Activated CD4-positive, alpha-beta T cell treated with anti-CD3 and anti-CD28 coated beads, Interleukin-2, Interleukin-6, amounts not matched to agents 100 ng/mL and 50 ng/mL, durations not matched to agents 16 hours and 8 hours (primary cell): ENCODE measurements at places on chromosomes 11 and 22.
A peak's percentile ranks its signal among the peaks of the same experiment; 100 is the strongest.

DNA sequence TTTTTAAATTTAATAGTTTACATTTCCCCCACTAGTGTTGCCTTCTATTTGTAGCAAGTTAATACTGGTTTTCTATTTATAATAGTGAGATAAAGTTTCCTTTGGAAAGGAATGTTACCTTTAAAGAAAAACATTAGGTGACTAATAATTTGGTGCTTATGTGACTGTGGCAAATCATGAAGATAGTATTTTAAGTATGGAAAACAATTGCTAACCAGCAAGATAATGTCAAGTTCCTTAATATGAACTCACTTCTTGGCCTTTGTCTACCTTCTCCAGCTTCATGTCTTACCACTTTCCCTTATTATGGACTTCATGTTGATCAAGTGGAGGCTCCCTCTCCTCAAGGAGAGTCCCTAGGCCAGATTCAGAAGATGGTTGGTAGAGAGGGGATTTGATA is 27.2 kb downstream of the ARHGEF12 start:
- no peak for DNase-seq

GRCh38 chr11:107740271-107740670 is 28.4 kb upstream of the SLN start:
- DNase-seq = no peak

GRCh38 chr11:17116117-17116516 is 38.6 kb upstream of the RPS13 start:
- DNase-seq = no peak

- no peak for DNase-seq
These were observed 101.3 kb upstream of the GAL start for GRCh38 chr11:68583041-68583446.

- DNase-seq = no peak
These were observed 789 bp downstream of the MIOX start for GRCh38 chr22:50487290-50488005.

GRCh38 chr11:103609117-103610066 is 427.0 kb upstream of the DDI1 start:
- DNase-seq = no peak

DNA sequence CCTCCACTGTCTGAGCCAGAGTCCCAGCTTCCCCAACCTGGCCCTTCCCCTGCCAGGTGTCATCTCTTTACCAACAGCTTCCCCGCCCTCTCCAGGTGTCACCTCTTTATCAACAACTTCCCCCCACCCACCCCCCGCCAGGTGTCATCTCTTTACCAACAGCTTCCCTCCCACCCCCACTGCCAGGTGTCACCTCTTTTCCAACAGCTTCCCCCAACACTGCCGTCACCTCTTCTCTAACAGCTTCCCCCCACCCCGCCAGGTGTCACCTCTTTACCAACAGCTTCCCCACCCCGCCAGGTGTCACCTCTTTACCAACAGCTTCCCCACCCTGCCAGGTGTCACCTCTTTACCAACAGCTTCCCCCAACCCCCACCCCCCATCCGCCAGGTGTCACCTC is 29.8 kb upstream of the TTLL12 start:
- no peak for DNase-seq

DNA sequence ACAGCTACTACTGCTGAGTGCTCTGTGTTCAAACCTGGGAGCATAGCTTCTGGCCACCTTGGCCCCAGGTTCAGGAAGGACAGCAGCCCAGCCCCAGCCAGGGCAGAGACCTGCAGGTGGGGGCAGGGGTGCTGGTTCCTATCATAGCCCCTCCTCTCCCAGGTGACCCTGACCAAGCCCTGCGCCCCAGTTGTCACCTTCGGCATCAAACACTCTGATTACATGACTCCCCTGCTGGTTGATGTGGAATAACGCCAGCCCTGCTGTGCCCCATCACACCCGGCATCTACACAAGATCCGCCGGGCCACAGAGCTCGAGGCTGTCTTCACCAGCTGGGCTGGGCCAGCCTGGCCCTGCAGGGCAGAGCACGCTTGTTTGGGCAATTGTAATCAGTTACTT is 6.9 kb downstream of the SCGB1C1 start:
- DNase-seq = no peak

DNA sequence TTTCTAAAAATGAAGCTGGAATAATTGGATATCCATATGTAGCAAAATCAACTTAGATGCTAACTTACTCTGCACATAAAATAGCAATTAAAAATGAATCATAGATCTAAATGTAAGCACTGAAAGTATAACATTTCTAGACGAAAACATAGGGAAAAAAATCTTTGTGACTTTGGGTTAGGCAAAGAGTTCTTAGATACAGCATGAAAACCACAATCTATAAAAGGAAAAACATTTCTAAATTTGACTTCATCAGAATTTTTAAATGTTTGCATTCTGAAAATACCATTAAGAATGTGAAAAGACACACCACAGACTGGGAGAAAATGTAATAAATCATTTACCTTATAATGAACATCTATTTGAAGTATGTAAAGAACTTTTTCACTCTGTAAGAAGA is 128.8 kb downstream of the APIP start:
- DNase-seq = no peak

- no peak for DNase-seq
These were observed 78.6 kb upstream of the MTNR1B start for GRCh38 chr11:92890846-92891245.

DNA sequence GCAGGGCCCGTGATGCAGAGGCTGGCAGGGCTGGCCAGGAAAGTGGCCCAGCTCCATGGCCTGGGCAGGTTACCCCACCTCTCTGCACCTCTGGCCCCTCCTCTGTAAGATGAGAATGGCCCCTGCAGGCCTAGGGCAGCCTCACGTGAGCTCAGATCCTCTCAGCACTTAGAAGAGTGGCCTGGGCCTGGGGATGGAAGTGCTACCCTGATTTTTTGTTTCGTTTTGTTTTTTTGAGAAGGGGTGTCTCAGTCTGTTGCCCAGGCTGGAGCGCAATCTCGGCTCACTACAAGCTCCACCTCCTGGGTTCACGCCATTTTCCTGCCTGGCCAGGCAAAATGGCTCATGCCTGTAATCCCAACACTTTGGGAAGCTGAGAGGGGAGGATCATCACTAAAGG is 982 bp downstream of the APOBEC3H start:
- no peak for DNase-seq

DNA sequence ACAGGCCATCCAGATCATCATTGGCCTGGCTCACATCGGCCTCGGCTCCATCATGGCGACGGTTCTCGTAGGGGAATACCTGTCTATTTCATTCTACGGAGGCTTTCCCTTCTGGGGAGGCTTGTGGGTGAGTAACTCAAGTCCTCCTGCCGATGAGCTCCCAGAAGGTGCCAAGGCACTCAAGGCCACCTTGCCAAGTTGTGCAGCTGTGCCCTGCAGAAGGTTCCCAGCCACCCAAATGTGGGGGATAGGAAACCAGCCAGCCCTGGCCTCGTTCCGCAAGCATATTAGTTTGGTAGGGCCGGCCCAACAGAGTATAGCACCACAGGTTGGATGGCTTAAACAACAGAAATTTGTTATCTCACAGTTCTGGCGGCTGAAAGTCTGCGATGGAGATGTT is 4.0 kb downstream of the MS4A8 start:
- no peak for DNase-seq

DNA sequence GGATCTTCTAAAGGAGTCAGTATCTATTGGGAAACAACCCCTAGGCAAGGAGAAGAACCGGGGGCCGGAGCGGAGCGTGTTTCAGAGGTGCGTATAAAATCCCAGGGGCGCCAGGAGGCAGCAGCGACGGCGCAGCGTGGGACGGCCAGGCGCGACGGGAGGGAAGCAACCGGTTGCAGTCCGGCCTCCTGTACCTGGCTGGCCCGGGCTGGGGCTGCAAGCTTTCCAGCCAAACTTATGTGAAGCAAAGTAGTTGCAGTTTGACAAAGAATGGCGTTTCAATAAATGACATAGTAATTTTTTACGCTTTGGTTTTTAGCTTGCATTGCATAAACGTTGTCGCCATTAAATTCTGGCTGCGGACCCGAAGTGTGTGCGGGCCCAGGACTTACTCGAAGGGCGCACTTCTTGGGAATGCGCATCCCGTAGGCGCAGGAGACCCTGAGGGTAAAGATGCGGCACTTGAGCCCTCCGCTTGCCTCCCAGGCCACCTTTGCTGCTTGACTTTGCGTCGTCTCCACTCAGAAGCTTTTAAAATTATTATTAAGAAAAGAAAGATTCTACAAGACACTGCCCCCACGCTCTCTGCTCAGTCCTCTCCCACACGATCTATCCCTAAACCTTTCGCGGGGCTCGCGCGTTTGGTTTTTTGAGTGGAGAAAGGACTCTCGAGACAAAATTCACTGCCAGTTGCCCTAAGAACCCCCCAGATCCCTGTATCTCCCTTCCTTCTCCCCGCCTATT is 1.6 kb upstream of the WT1 start:
- no peak for DNase-seq

- DNase-seq = no peak
These were observed 4.6 kb upstream of the ACCSL start for GRCh38 chr11:44043157-44043556.

GRCh38 chr11:78838417-78838816 is 263.8 kb upstream of the NARS2 start:
- DNase-seq = no peak

GRCh38 chr11:104799251-104799650 is 99.0 kb downstream of the CASP12 start:
- DNase-seq = no peak

DNA sequence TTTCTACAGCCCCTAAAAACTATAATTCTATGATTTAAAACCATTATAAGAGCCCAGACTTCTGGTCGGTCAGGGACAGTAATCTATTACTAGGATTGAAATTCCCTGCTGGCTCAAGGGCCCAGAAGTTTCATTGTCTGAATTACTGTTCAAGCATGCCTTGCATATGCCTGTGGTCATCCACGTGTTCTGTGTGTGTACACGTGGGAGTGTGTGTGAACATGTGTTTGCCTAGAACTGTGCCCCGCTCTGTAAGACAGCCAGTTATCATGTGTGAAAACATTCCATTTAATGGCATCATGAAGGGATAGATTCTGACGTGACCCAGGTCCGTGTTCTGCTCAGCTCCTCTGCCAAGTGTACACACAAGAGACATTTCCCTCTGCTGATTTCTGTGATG is 189.3 kb upstream of the NECTIN1 start:
- DNase-seq = no peak

- DNase-seq = no peak
These were observed 19.0 kb downstream of the SMCO4 start for GRCh38 chr11:93524173-93524536.

DNA sequence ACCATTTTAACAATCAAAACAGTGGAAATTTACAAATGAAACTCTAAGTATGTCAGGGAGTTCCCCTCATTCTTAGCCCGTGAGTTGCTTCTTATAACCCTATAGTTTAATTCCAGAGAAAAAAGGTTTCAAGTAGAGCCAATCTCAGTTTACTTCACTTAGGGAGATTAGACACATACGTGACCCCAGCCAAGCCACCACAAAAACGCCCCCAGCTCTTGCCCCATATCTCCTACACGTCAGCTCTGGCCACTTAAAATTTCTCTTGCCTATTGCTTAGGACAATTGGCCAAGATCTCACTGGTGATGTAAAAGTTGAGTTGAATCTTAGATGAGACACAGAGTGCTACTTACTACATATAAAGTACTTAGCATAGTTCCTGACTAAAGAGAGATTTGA is 166.4 kb downstream of the ETS1 start:
- DNase-seq = no peak

GRCh38 chr11:116421529-116422185 is 351.1 kb downstream of the BUD13 start:
- no peak for DNase-seq

DNA sequence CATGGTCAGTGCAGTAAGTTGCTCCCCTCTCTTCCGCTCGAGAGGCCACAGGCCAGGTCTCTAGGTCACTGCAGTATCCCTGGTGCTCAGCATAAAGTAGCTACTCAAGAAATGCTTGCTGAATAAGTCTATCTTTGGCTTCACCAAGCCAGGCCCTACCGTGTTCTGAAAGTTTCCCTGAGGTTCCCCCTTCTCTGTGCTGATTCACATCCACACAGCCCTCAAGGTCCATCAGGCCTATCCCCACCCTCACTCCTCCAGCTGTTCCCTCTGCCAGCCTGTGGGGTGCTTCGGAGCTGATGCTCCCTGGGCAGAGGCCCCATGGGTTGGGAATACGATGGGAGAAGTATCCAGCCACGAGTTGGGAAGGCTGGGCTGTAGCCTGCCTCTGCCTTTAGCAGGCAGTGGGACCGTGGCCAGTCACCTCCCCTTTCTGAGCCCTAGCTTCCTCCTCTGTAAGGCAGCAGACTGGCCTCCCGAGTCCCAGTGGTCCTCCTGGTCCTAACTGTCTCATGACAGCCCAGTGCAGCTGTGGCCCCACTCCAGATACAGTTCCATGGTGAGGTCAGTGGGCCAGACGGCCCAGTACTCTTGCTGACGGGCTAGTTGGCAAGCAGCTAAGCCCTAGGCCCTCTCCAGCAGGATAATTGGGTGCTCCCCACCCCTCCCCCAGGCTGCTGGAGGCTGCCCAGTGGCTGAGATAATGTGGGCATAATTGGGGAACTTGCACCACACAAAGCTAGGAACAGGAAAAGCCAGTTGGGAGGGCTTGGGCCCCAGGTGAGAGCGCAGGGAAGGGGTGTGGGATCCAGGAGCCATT is 48.2 kb downstream of the NECTIN1 start:
- DNase-seq = no peak

DNA sequence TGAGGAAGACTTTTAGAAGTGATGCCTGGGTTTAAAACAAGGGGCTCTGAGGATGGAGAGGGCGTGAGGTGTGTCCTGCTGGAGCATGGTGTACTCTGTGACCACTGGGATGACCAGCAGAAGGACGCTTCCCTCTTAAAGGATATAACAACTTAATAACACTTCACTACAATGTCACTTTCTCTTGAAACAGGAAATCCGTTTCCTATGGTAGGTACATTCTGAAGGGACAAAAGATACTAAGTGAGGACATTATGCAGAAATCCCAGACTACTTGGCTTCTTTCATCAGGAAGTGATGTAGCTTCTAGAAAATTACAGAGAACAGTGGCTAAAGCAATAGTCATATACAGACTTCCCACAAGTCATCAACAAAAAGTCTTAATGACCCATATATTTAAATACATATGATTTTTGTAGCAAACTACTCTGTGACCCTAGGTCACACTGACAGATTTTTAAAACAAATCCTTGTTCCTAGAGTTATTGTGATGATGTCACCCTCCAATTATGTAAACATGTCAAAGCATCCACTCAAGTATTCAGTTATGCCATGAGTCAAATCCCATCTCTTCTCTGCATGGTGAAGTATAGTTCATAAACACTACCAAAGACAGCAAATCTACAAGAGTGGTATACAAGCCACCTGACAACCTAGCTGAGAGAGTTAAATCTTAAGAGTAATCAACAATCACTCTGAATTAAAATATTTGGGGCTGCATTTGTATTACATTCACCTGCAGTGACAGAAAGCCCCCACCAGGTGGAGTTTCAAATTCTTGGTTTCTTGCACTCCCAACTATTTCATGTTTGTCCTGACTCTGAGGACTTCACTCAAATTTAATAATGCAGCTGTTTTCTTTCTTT is 32.8 kb downstream of the PITPNB start:
- peak; percentile 43 for DNase-seq

GRCh38 chr11:121634889-121635288 is 182.1 kb upstream of the SORL1-AS1 start:
- DNase-seq = no peak

DNA sequence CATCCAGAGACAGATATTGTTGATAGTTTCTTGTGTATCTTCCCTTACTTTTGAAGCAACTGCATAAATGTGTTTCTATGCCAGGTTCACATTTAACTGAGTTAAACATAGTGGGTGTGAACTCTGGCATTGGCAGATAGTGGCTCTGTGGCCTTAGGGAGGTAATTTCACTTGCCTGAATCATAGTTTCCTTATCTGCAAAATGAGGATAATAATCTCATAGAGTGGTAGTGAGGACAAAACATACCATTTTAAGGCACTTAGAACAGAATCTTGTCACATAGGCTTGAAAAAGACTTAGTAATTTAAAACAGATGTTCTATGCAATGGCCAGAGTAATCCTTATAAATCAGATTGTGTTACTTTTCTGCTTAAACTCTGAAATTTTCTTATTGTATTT is 56.4 kb upstream of the SYN3 start:
- no peak for DNase-seq
